ENCODE measurements at places on chromosomes 1 and 21.

- DNase-seq = no peak
Observed at GRCh38 chr1:62988867-62989266, 204.9 kb downstream of the ATG4C start.

- DNase-seq = no peak
Observed at GRCh38 chr1:235429143-235429542, 61.9 kb downstream of the TBCE start.

DNA sequence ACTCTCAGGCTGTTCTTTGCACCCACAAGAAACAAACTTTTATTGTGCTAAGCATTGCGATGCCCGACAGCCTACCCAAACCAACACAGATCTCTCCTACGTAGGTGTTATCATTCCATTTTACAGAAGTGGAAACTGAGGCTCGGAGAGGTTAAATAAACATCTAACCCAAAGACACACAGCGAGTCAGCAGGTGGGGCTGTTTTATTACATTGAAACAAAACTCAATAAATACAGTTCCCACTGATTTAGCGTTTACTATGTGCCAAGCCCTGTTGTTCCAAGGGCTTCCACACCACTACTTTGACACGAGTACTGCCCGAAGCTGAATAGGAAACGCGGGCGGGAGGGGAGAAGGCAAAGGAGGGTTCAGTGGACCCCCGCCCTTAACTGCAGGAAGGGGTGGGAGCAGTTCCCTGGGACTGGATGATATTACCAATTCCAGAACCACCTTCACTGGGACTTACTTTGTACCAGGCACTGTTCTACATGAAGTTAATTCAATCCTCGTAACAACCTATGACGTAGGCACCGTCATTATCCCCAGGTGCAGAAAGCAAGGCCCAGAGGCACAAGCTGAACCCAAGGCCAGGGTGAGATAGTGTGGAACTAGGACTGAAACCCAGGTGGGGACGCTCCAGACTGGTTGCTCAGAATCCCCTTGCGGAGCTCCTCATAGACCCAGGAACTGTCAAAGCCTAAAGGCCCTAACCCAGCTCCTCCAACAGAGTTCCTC is 19.3 kb upstream of the ALDH4A1 start:
- DNase-seq = no peak

- no peak for DNase-seq
Observed at GRCh38 chr1:210641582-210641981, 312.9 kb downstream of the HHAT start.

- DNase-seq = no peak
Observed at GRCh38 chr1:196623079-196623478, 14.8 kb upstream of the KCNT2 start.
